Nephron progenitor cell (in vitro differentiated cells): ENCODE measurements at places on chromosomes 2 and 18.

DNA sequence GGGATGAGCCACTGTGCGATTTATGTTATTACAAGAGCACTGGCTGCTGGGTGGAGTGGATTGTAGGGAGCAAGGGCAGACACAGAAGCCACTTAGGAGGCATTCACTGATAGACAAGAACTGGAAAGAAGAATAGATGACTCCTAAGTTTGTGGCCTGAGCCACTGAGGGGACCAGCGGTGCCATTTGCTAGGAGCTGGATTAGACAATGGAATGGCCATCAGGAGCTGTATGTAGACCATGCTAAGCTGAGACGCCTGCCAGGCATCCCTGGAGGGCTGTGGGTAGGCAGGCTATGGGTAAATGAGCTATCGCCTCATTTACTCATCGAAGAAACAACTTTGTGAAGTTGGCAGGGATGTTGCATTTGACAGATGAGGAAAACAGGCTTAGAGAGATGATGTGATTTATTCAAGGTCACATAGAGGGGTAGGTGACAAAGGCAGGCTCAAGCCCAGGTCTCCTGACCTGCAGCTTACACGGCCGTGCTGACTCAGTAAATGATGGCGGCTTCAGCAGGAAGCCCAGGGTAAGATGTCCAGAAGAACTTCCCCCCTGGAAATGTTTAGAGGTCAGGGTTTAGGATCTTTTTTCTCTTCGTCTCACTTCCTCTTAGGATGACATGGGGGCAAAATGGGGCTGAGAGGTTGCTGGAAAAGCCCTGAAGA lies 2.8 kb downstream of the MFSD2B start:
- no peak for DNase-seq

- no peak for DNase-seq
Observed at GRCh38 chr2:209741953-209742352, 29.7 kb upstream of the UNC80 start.

DNA sequence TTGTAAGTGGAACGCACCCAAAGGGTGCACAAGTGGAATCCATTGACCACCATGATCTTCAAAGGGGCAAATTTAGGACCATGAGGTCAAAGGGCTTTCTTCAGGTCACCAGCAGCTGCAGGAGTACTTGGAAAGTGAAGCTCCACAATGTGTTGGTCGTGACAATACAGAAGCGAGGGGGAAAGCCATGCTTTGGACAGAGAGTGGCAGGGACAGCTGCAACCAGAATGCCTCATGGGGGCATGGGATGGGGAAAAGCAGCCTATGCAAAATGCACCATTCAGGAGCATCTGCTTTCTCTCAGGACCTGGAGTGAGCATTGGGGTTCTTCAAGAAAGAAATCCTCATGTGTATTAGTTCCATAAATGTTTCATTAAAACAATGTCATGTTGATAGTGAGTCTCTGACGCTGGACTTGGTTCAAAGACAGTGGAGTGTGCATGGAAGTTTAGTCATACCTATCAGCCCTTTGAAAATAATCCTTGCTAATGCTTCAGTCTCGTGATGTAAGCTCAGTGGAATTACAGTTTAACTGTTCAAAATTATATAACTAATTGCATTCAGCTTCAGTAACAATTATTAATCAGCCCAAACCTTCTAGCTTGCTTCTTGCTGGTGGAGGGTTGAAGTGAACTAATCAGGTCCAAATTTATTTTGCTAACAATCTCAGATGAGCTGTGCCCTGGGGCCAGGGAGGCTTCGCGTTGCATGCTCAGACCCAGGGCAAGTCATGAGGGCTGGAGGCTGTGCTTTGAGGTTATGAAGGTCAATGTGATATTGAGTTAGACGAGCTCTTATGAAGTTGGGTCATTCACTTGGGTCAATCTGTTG lies 41.6 kb downstream of the ACKR3 start:
- DNase-seq = no peak

DNA sequence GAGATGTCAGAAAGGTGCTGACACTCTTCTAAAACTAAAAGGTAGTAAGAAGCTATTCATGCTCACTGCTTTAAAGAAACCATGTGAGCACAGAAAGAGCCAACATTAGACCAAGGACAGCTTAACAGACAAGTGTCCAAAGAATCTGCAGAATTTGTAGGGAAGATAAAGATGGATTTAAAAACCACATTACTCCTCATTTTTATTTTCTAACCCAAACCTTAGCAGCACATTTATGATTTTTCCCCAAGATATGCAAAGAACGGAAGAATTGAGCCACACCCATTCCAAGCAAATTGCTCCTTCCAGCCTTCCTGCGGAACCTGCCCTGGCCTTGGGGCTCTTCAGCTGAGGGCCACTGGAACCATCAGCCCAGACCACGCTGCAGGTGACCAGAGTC lies 26.9 kb downstream of the MBP start:
- DNase-seq = no peak
